ENCODE measurements at places on chromosomes 3 and 15.

- DNase-seq: no peak
Measured at GRCh38 chr3:61866153-61866542, 304.8 kb downstream of the PTPRG start.

DNA sequence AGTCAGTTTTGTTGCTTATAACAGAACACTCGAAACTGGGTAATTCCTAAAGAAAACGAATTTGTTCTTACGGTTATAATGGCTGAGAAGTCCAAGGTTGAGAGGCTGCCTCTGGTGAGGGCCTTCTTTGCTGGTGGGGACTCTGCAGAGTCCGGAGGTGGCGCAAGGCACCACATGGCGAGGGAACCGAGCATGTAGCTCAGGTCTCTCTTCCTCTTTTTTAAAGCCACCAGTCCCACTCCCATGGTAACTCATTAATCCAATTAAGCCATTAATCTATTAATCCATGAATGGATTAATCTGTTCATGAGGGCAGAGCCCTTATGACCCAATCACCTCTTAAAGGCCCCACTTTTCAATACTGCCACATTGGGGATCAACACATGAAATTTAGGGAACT, 50.0 kb downstream of the ROPN1B start:
- no peak for DNase-seq

DNA sequence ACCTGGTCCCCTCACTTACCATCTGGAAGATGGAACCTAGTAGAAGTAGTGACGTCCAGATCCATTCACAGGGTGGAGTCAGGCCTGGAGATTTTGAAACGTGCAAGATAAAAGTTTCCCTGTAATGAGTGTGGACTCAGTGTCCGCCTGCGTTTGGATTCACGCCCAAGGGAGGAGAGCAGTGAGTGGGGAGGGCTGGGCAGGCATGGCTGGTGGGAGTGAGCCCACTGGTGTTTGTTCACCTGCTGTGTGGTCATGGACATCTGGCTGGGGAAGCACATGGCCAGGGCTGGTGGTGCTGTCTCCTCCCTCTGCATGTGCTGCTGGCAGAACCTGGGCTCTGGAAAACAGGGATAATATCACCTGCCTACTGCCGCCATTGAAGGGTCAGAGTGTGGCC, 37.0 kb downstream of the RLBP1 start:
- DNase-seq: no peak

DNA sequence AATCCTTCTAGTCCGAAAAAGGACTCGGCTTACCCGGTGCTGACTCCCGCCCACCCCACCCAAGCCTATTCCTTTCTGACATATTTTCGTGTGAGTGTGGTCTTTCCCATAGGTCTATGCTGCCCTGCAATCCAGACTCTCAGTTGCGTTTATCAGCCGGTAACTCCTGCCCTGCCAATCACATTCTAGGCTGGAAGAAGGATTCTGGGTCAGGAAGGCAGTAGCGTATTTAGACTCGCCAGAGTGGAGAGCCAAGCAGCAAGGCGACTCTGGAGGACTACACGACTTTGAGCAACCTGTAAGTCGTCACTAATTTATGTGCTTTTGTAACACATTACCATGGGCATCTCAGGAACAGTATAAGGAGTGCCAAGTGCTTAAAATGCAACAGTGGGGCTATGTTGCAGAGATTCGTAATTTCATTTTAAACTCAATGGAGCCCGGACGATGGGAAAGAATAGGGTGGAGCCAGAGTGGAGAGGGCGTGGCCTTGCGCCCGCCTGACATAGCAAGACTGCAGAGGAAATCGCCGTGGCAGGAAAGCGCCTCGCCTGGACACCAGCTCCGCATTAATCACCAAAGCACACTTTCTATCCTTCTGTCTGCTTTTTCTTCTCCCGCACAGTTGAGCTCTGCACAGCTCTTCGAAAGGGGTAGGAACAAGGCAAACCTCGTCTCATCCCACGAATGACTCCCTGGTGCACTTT, 1044.2 kb downstream of the AGBL1 start:
- DNase-seq: no peak

DNA sequence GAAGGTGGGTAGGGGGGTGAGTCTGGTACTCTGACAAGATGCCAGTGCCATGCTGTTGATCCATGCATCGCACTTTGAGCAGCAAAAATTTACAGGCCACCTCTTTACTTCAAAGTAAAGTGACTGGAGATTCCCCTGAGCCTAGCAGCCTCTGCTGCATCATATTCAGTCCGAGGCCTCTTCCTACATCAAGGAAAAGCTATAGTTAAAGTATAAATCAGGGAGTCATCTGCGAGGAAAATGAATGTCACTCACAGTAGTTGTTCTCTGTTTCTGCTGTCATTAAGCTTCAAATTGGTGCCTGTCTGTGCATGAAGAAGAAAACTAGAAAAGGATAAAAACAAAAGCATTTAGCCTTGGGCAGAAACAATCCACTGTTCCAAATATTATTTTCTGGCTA, 706.2 kb downstream of the TBL1XR1 start:
- no peak for DNase-seq

All from frontal cortex (tissue), 4 donors.